ENCODE measurements at places on chromosomes 12 and 14.
A peak's percentile ranks its signal among the peaks of the same experiment; 100 is the strongest.

- DNase-seq: no peak
Measured at GRCh38 chr14:83289896-83290295, 1756.2 kb upstream of the SEL1L start.

DNA sequence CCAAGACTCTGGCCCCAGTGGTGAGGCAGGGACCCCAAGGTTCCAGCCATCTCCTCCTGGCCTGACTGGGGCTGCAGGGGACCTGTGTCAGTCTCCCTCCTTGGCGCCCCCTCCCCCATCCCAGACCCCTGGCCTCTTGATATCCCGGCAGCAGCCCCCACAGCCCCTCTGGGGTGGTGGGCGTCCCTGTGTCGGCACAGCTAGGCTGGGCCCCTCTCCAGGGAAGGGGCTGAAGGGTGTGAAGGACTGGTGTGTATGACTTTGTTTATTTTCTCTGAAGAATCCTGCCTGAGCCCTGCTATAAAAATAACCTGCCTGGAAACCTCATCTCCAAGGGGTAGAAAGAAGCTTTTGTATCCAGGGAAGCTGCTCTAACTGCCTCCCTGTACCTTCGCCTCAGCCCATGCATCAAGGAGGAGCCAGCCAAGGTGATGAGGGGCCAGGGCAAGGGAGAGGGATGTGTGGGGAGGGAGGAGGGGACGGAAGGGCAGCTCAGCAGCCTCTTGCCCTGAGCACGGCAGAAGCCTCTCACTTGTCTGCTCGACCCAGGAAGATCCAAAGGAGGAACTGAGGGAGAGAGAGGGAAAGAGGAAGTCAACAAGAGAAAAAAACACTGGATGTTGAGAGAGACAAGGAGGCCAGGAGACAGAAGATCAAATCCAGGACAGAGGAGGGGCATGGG lies 25.4 kb upstream of the COL2A1 start:
- no peak for DNase-seq

DNA sequence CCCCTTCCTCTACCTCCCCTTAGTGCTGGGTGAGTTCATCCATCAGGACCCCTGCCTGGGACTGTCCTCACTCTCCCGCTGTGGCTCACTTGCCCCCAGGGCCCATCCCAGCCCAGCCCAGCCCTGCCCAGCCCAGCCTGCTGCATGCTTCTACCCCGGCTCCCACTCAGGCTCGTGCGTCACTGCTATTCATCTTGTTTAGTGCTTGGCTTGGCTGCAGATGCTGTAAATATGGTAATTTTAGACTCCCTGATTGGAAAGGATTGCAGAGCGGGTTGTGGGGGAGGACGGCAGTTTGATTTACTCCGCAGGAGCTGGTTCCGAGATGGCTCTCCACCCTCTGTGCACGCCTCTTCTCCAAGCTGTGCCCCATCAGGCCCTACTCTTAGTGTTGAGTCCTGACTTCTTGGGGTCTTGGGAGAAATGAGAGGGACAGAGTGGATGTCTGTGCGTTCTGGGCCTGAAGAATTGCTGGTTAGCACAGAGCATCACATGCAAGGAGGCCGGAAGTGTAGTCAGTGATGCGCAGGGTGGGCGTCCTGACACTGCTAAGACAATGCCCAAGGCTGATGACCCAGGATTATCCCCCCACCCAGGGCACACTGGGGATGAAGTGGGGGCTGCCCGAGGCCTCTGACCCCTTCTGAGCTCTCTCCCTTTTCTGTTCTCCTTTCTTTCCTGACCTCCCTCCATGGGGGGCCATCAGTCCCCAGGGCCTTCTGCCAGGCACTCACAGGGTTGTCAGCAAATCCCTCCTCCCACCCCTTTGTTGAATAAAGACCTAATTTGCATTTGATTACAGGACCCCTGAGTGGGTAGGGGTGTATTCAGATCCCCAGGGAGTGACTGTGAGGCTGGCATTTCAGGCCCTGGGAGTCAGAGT lies 244.4 kb downstream of the ZFP36L1 start:
- DNase-seq: no peak

DNA sequence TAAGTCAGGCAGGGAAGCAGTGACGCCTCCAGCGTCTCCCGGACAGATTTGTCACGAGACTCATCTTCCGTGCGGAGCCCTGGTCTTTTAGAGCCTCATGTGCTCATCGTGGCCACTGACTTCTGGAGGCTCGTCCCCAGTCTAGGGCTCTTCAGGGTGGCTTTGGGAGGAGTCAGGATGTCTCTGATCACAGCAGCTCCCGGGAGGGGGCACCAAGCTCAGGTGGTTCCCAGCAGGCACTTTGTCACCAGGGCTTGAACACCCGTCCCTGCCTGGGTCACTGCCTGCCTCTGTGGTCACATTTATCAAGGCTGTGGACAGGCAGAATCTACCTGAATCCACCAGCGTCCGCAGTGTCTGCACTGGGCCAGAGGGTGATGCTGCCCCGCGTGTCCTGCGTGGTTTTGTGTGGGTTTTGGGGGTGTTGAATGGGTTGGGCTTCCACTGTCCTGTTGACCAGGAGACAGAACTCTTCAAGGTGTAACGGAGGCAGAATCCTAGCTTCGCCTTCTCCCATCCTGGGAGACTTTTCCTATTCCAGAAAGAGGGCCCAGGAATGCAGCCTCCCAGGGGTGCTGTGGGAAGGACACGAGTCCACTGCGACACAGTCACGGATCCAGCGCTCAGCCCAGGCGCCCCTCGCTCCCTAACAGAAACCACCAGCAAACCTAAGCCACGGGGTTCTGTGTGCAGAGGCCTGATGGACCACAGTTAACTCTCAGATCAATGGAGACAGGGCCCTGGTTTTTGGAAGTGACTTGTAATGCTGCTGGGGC lies 132.3 kb downstream of the ADGRD1 start:
- DNase-seq: no peak

GRCh38 chr12:4603421-4603820 lies 41.4 kb downstream of the DYRK4 start:
- no peak for DNase-seq

GRCh38 chr14:33349871-33350270 lies 411.2 kb downstream of the NPAS3 start:
- no peak for DNase-seq

DNA sequence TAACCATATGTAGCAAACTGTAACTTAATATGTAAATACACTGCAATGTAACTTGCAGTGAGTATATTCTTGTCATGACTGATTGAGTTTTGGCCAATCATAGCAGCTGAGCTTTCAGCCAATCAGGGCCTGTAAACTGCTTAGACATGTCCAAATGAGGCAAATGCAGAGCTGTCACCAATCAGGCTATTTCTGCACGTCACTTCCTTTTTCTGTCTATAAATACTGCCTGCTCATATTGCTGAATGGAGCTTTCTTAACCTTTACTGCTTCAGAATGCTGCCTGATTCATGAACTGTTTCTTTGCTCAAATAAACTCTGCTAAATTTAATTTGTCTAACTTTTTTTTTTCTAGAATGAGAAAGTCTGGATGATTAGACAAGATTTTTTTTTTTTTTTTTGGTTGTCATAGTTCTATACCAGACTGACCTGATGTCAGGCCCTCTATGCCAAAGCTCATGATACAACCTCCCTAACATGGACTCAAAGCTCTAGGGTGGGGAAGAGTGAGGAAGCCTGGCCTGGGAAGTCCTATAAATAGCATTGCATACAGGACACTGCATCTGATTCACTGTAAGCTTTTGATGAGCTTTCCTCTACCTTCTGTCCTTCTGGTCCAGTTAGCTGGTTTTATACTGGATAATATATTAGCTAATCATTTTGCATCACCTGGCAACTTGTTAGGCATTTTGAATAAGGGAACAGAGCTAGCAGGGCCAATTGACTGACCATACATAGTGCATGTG lies 12.0 kb downstream of the MGP start:
- DNase-seq: no peak

DNA sequence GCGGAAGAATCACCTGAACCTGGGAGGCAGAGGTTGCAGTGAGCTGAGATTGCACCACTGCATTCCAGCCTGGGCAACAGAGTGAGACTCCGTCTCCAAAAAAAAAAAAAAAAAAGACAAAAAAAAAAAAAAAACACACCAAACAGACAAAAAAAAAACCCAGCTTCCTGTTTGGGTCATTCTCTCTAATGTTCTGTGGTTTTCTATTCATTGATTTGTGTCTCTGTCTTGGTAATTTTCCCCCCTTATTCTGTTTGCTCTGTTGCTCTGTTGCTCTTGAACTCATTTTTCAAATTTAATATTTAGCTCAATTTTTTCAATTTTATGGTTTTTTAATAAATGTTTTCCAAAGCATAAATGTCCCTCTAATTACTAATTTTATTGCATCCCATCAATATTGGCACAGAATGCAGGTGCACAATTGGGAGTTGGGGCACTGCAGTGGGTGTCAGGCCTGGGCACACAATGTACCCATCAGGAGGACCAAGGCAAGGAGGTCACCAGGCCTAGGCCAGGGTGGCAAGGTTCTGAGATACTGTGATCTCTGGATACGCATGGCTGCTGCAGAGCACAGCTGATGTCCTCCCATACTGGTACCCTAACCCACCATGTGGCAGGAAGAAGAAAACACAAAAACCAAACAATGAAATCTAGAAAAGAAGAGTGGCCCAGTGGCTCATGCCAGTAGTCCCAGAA lies 8.0 kb upstream of the GNPTAB start:
- no peak for DNase-seq

GRCh38 chr12:86117711-86118110 lies 138.5 kb downstream of the MGAT4C start:
- DNase-seq: no peak

GRCh38 chr14:58907803-58908202 lies 270.0 kb downstream of the DACT1 start:
- DNase-seq: no peak

GRCh38 chr12:127819056-127819455 lies 447.9 kb upstream of the TMEM132C start:
- DNase-seq: no peak

- DNase-seq: no peak
Measured at GRCh38 chr14:104332634-104333270, 194.4 kb downstream of the KIF26A start.

GRCh38 chr12:98870504-98870903 lies 225.4 kb downstream of the APAF1 start:
- no peak for DNase-seq

- DNase-seq: no peak
Measured at GRCh38 chr14:89630101-89630829, 213.2 kb upstream of the FOXN3 start.

- DNase-seq: no peak
Measured at GRCh38 chr14:63388766-63389431, 70.2 kb upstream of the GPHB5 start.

DNA sequence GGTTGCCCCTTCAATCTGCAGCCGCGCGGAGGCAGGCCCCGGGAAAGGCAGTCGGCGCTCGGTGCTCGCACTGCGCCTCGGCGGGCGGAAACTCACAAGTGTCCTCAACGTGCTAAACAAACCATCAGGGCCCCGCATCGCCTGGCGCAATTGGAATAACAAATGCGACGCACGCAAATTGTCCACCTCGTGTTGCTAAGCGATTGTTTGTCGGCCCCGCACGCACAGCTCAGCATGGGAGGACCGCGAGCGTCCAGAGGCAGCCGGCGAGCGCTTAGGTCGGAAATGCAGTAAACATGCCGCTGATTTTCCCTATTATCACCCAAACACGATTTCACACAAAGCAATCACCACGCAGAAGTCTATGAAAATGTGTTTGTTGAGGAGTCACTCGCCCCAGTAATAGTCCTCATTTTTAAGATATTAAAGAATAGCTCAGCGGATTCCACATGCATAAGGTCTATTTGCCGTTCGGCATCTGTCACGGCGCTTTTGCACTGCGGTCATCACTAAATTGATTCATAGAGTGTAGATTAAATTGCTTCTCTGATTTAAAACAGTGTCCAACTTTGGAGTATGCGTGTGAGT lies 3.2 kb upstream of the GSC start:
- DNase-seq: no peak

DNA sequence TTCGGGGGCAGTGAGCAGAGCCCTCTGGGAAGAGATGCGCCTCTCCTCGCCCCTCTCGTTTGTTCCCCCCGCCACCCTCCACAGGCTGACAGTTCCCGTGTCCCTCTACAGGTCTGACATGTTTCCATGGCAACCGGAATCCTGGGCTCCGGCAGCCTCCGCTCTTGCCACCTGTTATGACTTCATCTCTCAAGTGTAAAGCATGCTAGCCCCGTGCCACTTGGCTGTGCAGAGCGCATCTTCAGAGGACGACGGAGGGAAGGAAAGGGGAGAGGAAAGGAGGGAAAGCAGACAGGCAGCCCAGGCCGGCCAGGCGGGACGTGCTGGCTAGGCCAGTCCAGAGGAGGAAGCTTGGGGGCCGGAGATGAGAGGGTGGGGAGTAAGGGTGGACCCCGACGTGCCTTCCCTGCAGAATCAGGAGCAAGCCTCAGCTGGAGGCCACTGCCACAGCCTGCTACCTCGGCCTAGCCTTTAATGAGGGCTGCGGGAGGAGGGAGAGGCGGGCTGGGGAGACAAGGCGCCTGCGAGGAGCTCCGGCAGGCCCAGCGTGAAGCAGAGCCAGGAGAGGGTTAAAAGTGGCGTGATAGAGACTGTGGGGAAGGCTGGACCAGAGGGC lies 214.3 kb downstream of the DPF3 start:
- no peak for DNase-seq

DNA sequence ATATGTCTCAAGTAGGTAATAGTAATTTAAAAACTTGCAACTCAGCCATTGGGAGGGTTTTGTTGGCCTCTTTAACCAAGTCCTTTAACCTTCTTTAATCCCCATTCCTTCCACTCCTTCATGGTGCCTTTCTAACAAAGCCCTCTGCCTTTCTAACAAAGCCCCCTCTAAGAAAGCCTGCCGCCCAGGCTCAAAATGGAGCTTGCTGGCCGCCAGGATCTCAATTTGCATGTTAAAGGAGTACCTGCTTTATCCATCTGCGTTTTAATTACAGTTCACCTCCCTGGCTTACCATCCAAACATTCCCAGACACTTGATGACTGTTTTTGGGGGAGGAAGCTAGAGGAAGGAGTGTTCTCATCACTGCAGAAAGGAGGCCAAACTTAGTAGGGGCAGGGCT lies 183.4 kb downstream of the PTPN11 start:
- no peak for DNase-seq

GRCh38 chr12:68137335-68137830 lies 22.2 kb downstream of the IFNG start:
- DNase-seq: no peak

- DNase-seq: no peak
Measured at GRCh38 chr12:185576-185955, 28.4 kb downstream of the SLC6A12 start.

DNA sequence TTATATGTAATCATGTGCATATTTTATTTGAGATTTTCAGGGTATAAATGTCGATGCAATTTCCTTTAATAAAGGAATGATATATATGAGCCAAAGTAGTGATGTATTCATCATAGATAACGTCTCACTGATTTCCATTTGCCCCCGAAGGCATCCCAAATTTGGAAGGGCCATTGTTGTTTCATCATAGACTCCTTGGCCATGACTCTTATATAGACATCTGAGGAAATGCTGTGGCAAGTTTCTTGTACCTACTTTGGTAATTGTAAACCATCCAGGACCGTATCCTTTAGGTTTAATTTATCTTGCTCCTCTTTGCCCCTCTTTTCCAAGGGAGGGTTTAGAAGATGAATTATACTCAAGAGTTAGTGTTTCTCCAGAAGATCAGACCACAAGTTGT lies 84.7 kb downstream of the SAMD4A start:
- no peak for DNase-seq

- no peak for DNase-seq
Measured at GRCh38 chr14:92984896-92985295, 61.9 kb downstream of the CHGA start.

- DNase-seq: peak; percentile 70
Measured at GRCh38 chr12:58529114-58529665, 391.1 kb downstream of the LRIG3 start.

All from HS-27A (cell line).